Upper lobe of left lung (tissue), 6 donors: ENCODE measurements at places on chromosomes 6 and 20. TPM values are rescaled to one million over a fixed set of nuclear protein-coding genes. Genes with fewer than 3 reads are reported as not detected.

BMP2 gene
- 90.0 TPM for total RNA-seq

AGPAT1 gene
- 38.9 TPM for total RNA-seq

- no peak overlapping the region for H3K27ac ChIP-seq
- H3K4me3 ChIP-seq, result no peak overlapping the region
- no peak for DNase-seq
- no peaks in the 10 kb centered on the region for H3K4me1 ChIP-seq
- no peaks in the 10 kb centered on the region for H3K36me3 ChIP-seq
- H3K27me3 ChIP-seq, result no peaks in the 10 kb centered on the region
These were observed 36.3 kb upstream of the VEGFA start for GRCh38 chr6:43733471-43734293.

DNA sequence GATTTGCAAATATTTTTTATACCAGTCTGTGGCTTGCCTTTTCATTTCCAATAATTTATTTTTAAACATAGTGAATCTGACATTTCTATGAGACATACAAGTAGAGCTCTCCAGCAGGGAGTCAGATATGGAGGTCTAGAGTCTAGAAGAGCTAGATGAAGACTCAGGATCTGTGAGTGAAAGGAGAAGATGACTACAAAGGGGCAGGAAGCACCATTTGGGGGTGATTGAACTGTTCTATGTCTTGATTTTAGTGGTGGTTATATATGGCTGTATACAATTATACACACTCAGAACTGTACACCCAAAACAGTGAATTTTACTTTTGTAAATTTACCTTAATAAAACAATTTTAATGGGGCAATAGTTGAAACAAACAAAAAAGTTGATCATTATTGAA, 127.9 kb upstream of the BACH2 start:
- no peak overlapping the region for H3K27ac ChIP-seq
- H3K4me1 ChIP-seq, result no peaks in the 10 kb centered on the region
- no peaks in the 10 kb centered on the region for H3K36me3 ChIP-seq
- H3K27me3 ChIP-seq, result no peaks in the 10 kb centered on the region

- H3K27me3 ChIP-seq, result no peaks in the 10 kb centered on the region
- H3K4me1 ChIP-seq, result no peaks in the 10 kb centered on the region
- DNase-seq, result no peak
- H3K4me3 ChIP-seq, result no peak overlapping the region
These were observed 21.0 kb upstream of the CD2AP start for GRCh38 chr6:47456536-47456975.

GRCh38 chr20:16262594-16262993, 310.7 kb downstream of the KIF16B start:
- H3K4me1 ChIP-seq, result peaks cover 10% of the 10 kb centered on the region
- H3K27me3 ChIP-seq, result no peaks in the 10 kb centered on the region
- no peaks in the 10 kb centered on the region for H3K36me3 ChIP-seq
- no peak for DNase-seq
- H3K4me3 ChIP-seq, result no peak overlapping the region
